CD4-positive, CD25-positive, alpha-beta regulatory T cell (primary cell): ENCODE measurements at places on chromosomes 7 and 10. TPM values are rescaled to one million over a fixed set of nuclear protein-coding genes. Genes with fewer than 3 reads are reported as not detected.

- no peak overlapping the region for H3K4me3 ChIP-seq
- H3K27ac ChIP-seq: no peak overlapping the region
- DNase-seq: no peak
- no peaks in the 10 kb centered on the region for H3K27me3 ChIP-seq
These were observed 101.4 kb downstream of the PODXL start for GRCh38 chr7:131455001-131455400.

RPEL1 gene
- total RNA-seq: not detected

SUN3 gene
- not detected for total RNA-seq

GRCh38 chr7:50711271-50712175 lies 71.2 kb downstream of the GRB10 start:
- no peaks in the 10 kb centered on the region for H3K4me1 ChIP-seq
- no peak overlapping the region for H3K4me3 ChIP-seq
- no peak overlapping the region for H3K27ac ChIP-seq
- no peak for DNase-seq

DNA sequence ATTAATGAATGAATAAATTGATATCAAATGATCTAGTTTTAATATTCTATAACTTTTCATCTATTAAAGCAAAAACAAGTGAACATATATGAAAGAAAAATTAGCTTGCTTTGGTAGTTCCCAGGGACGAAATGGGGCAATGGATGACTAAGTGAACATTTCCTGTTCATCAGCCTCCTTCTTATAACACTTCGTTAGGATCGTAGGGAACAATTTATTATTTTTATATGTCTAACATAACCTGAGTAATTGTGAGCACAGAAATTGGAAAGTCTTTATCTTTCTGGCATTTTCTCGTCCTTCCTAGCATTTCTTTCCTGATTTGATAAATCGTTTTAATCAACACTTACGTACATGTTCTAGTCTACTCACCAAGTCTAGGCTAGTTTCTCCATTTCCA lies 59.1 kb upstream of the PPP1R3C start:
- H3K36me3 ChIP-seq: no peaks in the 10 kb centered on the region
- DNase-seq: no peak
- no peak overlapping the region for H3K4me3 ChIP-seq
- no peaks in the 10 kb centered on the region for H3K27me3 ChIP-seq
- no peak overlapping the region for H3K27ac ChIP-seq
- H3K4me1 ChIP-seq: no peaks in the 10 kb centered on the region

GRCh38 chr10:123381224-123381623 lies 227.0 kb downstream of the BUB3 start:
- no peak overlapping the region for H3K27ac ChIP-seq
- no peaks in the 10 kb centered on the region for H3K27me3 ChIP-seq
- no peak for DNase-seq
- H3K4me3 ChIP-seq: no peak overlapping the region
- no peaks in the 10 kb centered on the region for H3K4me1 ChIP-seq
- no peaks in the 10 kb centered on the region for H3K36me3 ChIP-seq

FOXK1 gene
- 55.1 TPM for total RNA-seq

- peaks cover 7% of the 10 kb centered on the region for H3K4me1 ChIP-seq
- DNase-seq: peak; percentile 46
- no peaks in the 10 kb centered on the region for H3K36me3 ChIP-seq
- H3K4me3 ChIP-seq: no peak overlapping the region
These were observed 96.3 kb downstream of the ALOX5 start for GRCh38 chr10:45470098-45471012.

AFAP1L2 gene
- 1.1 TPM for total RNA-seq

DNA sequence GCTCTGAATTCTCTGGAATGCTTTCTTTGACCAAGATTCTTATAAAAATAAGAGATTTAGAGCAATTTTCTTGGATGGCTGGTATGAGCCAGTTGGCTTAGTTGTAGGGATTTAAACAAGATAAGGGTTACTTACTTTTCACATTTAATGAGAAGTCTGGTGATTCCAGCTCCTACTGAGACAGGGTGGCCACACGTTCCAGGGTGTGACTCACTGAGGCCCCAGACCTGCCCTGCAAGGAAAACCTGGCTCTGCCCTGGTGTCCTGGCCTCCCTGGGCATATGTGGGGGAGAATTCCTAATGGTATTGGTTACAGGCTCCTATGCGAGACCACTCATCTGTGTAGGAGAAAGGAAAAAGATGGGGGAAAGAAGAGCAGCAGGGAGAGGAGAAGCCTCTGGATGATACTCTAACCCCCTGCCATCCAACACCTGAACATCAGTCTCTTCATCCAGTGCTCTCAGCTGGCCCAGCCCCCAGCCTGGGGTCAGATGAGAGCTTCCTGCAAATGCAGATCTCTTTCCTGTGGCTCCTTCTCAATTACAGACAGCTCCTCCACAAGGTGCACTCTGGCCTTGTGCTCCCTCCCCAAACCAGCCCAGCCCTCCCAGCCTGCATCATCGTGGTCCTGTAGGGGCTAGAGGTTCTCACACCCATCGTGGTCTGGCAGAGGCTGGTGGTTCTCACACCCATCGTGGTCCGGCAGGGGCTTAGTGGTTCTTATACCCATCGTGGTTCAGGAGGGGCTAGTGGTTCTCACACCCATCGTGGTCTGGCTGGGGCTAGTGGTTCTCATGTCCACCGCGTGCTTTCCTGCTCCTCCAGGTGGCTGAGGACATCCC lies 139.9 kb downstream of the EGFR start:
- H3K36me3 ChIP-seq: no peaks in the 10 kb centered on the region
- H3K4me1 ChIP-seq: no peaks in the 10 kb centered on the region
- no peak overlapping the region for H3K4me3 ChIP-seq
- H3K27me3 ChIP-seq: no peaks in the 10 kb centered on the region

GRCh38 chr7:113100121-113100603 lies 13.5 kb upstream of the GPR85 start:
- peaks cover 2% of the 10 kb centered on the region for H3K27me3 ChIP-seq
- no peaks in the 10 kb centered on the region for H3K4me1 ChIP-seq
- no peak for DNase-seq
- H3K36me3 ChIP-seq: no peaks in the 10 kb centered on the region
- H3K4me3 ChIP-seq: no peak overlapping the region
- H3K27ac ChIP-seq: no peak overlapping the region

- DNase-seq: no peak
- H3K4me3 ChIP-seq: no peak overlapping the region
- H3K4me1 ChIP-seq: no peaks in the 10 kb centered on the region
- H3K27me3 ChIP-seq: no peaks in the 10 kb centered on the region
- no peak overlapping the region for H3K27ac ChIP-seq
These were observed 242.7 kb upstream of the SEMA3C start for GRCh38 chr7:81161451-81162075.

GRCh38 chr7:30977222-30977621 lies 13.5 kb downstream of the GHRHR start:
- no peak overlapping the region for H3K27ac ChIP-seq
- no peaks in the 10 kb centered on the region for H3K36me3 ChIP-seq
- DNase-seq: no peak
- peaks cover 5% of the 10 kb centered on the region for H3K4me1 ChIP-seq

A1CF gene
- not detected for total RNA-seq

- H3K27ac ChIP-seq: no peak overlapping the region
- H3K36me3 ChIP-seq: no peaks in the 10 kb centered on the region
- DNase-seq: no peak
- H3K4me3 ChIP-seq: no peak overlapping the region
- peaks cover 3% of the 10 kb centered on the region for H3K27me3 ChIP-seq
- no peaks in the 10 kb centered on the region for H3K4me1 ChIP-seq
These were observed 35.6 kb upstream of the LOXL4 start for GRCh38 chr10:98303569-98303968.

- no peak for DNase-seq
- H3K27me3 ChIP-seq: no peaks in the 10 kb centered on the region
- no peak within 1 kb of the TSS for H3K4me3 ChIP-seq
- no peak within 1 kb of the TSS for H3K27ac ChIP-seq
These were observed at the start of gene MBL2 for GRCh38 chr10:52772623-52773022. Gene MBL2, minus strand, starts transcription at chr10:52772784. Its CDS starts 1,149 bp downstream, at chr10:52771635.

DNA sequence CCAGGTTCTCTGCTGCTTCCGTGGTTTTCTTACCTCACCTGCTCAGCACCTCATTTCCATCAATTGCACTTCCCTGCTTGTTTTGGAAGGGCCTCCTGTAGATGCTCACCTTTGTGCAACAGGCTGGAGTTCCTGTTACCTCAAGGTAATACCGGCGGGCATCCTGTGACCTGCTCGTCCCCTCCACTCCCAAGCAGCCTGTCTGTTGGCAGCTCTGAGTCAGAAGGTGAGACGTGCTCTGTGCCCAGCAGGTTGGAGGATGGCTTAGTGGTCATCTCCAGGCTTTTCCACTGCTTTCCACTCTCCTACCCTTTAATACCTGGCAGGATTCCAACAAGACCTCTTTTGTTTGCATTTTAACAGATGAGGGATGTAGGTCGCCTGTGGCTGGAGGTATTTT lies 86.0 kb downstream of the CAMK1D start:
- no peak for DNase-seq
- no peaks in the 10 kb centered on the region for H3K27me3 ChIP-seq
- no peaks in the 10 kb centered on the region for H3K36me3 ChIP-seq
- no peak overlapping the region for H3K4me3 ChIP-seq
- H3K27ac ChIP-seq: no peak overlapping the region

GRCh38 chr10:115963848-115964247 lies 309.2 kb downstream of the GFRA1 start:
- H3K4me1 ChIP-seq: no peaks in the 10 kb centered on the region
- H3K27me3 ChIP-seq: no peaks in the 10 kb centered on the region
- H3K27ac ChIP-seq: no peak overlapping the region

GRCh38 chr10:127293640-127294039 lies 97.2 kb upstream of the INSYN2A start:
- no peaks in the 10 kb centered on the region for H3K27me3 ChIP-seq
- H3K4me1 ChIP-seq: peaks cover 16% of the 10 kb centered on the region
- H3K36me3 ChIP-seq: no peaks in the 10 kb centered on the region
- H3K4me3 ChIP-seq: no peak overlapping the region
